ENCODE measurements at places on chromosomes 5 and 9.

DNA sequence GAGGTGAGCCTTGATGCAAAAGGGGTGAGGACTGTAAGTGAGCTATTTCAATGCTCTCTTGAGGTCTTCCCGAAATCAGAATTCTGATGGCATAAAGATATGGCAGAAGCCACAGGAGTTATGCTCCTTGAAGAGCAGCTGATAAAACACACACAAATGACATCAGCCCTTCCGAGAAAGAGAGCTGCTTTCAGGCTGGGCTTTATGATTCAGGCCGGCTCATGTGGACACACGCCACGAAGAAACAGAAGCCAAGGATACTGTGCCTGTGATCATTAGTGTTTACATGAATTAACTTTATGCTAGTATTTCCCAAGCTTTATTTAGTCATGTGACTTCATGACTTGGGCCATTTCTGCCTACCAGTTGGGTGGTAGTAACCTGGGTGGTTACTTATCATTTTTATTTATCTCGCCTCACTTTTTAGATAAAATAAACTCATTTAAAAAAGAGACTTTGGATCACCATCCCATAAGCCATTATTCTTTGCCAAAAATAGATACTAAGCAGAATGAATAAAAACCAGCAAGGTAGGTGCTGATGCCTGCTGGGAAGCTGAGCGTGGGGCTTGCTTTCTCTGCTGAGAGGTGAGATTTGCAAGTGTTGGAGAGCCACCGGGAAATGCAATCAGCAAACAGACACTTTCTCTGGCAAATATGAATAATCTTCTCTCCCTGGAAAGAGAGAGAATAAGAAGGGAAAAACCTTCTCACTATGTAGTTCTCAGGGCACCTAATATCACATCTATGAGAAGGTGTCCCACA lies 73.0 kb upstream of the SLC25A51 start:
- no peak for DNase-seq

DNA sequence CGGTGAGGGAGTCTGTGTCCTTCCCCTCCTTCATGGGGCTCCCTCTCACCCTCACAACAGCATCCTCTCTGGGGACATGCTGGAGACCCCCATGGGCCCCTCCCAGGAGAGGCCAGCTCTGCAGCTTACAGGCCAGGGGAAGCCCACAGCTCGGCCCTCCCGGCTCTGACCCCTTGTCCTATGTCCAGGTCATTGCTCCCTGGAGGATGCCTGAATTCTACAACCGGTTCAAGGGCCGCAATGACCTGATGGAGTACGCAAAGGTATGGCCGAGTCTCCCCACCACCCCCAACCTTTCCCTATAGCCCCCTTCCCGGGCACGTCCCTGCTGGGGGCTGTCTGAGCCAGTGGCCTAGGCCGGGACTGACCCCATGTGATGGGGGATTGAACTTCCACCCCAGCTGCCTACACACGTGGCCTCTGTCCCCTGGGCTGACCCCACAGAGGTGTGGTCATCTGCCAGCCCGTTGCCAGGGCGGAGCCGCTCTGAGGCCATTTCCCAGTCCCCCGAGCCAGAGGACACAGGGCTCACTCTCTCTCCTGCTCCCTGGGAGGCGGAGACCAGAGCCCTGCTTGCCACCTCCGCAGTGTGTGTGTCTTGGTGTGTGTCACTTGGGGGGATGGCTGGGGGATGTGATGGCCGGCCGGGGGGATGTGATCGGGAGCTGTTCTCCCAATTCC lies 21.9 kb downstream of the ASS1 start:
- no peak for DNase-seq

DNA sequence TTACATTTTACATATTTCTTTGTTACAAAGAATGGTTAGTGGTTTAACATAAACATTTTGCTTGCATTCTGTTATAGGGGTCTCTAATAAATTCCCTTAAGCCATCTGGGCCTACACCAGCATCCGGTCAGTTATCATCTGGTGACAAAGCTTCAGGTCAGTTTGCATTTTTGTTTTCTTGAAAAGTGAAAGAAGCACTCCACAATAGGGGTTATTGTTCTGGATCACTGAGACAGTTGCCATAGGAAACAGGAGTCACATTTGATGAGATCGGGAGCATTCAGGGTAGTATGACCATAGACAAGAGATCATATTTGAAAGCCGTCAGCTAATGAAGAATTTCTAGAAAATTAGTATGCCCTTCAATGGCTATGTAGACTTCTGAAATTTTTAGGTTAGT lies 63.6 kb downstream of the NUP214 start:
- DNase-seq: no peak

DNA sequence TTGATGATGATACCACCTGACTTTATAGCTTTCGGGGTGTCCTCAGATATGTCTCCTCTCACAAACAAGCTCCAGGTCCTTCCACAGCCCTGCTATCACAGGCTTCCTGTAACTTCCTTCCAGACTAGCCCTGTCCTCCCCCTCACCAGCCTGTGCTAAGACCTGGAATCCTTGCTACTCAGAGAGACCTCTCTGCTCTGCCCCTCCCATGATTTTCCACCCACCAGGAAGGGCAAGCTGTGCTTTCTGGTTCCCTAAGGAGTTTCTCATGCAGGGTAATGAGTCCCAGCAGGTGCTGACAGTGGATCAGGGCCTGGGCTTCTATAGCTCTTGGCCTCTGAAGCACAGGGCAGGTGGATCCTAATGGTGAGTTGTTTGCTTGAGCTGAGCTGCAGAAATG lies 86.9 kb downstream of the AOPEP start:
- no peak for DNase-seq

GRCh38 chr5:160166069-160166972 lies 47.1 kb upstream of the PWWP2A start:
- no peak for DNase-seq

GRCh38 chr5:139667001-139667729 lies 19.0 kb downstream of the CXXC5 start:
- DNase-seq: peak; percentile 35

DNA sequence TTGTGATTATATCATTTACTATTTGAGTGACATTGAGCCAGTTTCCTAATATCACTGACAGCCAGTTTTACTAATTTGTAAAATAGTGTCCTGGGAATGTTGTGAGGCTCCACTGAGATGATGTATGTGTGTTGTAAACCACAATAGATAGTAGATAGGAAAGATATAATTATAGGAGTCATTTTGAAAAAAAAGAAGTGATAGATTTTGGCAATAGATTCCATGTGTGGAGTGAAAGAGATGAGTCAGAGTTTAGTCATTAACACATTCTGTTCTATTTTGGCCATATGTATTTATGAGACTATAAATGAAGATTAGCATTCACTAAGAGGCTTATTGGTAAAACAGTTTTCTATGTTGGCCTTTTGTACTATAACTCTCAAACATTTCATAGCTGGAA lies 388.2 kb downstream of the FAM170A start:
- no peak for DNase-seq

DNA sequence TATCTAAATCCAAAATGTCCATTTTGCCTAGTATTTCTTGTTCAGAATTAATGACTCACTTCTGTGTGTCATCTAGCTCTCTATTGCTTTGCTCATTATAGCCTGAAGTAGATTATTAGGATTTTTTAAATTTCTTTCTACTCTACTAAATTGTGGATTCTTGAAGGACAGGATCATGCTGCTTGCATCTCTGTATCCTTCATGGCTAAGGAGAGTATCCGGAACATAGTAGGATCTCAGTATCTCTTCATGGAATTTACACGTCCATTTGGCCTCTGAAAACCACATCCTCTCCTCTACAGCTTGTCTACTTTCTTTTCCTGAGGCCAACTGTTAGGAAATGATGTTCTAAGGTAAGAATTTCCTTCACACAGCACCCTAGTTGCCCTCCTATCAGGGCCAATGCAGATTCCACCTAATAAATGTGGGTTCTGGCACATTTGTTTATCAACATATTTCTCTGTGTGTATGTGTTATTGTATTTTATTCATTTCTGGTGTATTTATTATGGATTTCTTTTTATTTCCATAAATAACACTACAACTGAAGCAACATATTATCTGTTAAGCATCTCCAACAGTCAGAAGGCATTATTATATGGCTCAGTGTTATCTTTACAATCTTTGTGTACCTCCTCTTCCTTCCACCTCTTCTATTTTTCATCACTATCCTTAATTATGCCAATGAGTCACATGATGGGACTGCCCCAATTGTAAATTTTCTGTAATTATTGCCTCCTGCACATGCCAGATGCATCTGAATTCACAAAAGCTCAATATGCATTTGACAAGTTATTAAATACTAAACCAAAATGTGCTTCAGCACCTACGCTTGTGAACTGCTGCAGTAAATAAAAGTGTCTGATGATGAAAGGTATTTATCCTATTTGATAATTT lies 557.8 kb upstream of the TLE4 start:
- DNase-seq: no peak

GRCh38 chr9:137064027-137064879 lies 6.1 kb downstream of the SAPCD2 start:
- DNase-seq: no peak

DNA sequence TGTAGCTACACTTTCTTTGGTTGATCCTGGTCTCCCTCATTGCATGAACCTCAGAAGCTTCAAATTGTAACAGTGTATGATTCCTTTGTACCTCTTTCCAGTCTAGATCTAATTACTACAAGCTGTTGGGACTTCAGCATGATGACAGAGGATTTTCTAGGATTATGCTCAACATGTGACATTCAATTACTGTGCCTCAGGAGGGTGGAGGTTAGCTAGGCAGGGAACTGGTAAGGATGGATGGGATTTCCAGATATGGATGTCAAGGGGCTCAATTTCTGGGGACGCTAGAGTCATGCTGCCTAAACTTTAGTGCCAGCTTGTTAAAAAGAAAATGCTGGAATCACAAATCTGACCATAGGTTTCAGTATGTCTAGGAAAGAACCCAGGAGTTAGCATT lies 29.2 kb upstream of the GLRA1 start:
- DNase-seq: no peak

- DNase-seq: no peak
Measured at GRCh38 chr9:134693641-134694367, 52.2 kb downstream of the COL5A1 start.

GRCh38 chr5:26700759-26701384 lies 337.5 kb downstream of the CDH9 start:
- no peak for DNase-seq

- DNase-seq: no peak
Measured at GRCh38 chr5:73288803-73289720, 116.1 kb downstream of the TMEM174 start.

- DNase-seq: no peak
Measured at GRCh38 chr5:159359408-159359807, 29.1 kb upstream of the IL12B start.

DNA sequence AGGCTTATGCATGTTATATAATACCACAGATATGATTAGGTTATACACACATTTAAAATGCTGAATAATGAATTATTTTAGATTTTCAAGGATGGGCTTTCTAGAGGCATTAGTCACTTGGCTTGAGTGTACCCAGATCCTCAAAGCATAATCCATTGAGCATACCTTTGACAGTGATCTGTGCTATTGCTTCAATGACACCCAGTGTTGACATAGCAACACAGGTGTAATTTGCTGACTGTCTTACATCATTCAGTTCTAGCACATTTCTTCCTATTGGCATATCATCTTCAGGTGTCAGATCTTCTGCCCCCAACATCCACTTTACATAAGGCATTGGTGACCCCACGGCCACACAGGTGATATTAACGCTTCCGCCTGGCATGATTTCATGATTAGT lies 721.5 kb upstream of the DMAC1 start:
- no peak for DNase-seq

DNA sequence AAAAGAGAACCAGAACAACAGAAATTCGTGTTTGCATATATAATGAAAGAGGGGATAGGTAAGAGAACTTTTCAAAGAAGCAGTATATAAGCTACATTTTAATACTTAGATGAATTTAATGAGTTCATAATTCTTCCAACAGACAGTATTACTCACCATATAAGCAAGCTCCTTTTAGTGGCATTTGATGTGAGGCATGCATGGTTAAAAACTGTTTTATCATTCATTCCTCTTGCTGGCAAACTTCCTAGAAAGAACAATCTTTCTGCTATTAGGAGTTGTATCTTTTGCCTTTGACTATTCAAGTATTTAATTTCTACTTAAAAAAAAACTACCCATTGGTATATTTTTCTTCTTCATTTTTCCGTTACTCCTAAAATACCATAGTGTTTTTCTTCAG lies 65.7 kb upstream of the EIF4EBP3 start:
- no peak for DNase-seq

DNA sequence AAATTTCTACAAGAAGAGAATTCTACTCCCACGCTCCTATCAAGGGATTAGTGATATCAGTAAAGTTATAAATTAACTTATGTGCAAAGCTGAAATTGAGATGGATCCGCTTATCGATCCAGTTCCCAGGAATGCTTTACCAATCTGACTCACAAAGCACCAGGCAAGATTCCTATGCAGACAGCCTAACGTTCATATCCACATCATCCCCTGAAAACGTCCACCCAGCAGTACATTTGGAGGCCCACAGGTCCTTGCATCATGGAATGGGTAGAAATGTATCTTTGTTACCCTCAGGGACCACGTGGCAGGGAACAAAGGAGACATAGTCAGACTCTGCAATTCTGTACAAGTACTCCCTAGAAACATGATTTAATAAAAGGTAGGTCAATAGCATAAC lies 147.4 kb downstream of the ESM1 start:
- DNase-seq: no peak

GRCh38 chr9:100222674-100223073 lies 123.6 kb downstream of the INVS start:
- no peak for DNase-seq

- no peak for DNase-seq
Measured at GRCh38 chr5:72307573-72307967, 12.5 kb downstream of the MRPS27 start.

DNA sequence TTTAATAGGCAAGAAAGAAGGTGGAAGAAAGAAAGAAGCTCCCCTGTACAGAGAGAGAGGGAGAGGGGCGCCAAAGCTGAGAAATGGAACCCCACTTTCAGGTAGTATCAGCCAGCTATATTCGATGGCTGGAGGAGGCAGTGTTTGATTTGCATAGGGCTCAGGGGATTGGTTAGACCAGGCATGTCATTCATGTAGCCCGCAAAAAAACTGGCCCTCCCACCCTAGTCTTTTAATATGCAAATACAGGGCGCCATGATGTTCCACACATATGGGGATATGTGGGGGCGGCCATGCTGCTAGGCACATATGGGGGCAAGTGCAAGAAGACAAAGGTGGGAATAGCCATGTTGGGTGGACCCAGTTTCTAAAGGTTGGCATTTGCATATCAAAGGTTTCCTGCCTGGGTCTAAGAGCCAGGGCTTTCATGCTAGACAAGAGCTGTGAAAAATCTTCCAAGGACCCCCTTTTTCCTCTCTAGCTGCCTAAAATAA lies 174.4 kb upstream of the ADRA1B start:
- no peak for DNase-seq

DNA sequence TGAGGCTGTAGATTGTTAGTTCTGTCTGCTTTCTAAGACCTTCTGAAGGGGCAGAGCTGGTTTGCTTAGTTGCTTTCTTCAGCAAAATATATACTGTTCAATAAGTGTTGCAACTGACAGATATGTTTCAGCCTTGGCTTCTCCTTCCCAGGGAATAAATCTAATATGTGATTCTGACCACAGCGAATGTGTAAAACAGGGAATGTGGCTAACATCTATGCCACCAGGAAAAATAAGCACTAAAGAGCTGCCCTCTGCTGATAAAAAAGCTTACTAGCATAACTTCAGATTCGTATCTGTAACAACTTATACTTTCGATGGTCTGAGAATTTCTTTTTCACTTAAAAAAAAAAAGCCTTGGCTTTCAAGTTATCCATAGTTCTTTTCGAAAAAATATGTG lies 13.0 kb upstream of the OSMR start:
- DNase-seq: no peak

- no peak for DNase-seq
Measured at GRCh38 chr5:56155992-56156584, 77.0 kb downstream of the ANKRD55 start.

All from T-helper 1 cell (primary cell).